ENCODE measurements at places on chromosomes 7 and 10. TPM values are rescaled to one million over a fixed set of nuclear protein-coding genes. Genes with fewer than 3 reads are reported as not detected.

DNA sequence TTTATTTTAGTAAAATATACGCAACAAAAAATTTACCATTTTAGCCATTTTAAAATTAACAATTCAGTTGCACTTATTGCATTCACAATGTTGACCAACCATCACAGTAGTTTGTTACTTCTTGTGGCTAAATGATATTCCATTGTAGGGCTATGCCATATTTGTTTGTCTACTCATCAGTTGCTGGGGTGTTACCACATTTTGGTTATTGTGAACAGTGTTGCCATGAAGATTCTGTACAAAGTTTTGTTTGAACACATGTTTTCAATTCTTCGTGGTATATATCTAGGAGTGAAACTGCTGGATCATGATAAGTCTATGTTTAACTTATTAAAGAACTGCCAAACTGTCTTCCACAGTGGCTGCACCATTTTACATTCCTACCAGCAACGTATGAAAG is 46.3 kb upstream of the ZNF365 start:
- no peak for DNase-seq

GRCh38 chr10:77420947-77421523 is 216.6 kb downstream of the KCNMA1 start:
- no peak for DNase-seq

DNA sequence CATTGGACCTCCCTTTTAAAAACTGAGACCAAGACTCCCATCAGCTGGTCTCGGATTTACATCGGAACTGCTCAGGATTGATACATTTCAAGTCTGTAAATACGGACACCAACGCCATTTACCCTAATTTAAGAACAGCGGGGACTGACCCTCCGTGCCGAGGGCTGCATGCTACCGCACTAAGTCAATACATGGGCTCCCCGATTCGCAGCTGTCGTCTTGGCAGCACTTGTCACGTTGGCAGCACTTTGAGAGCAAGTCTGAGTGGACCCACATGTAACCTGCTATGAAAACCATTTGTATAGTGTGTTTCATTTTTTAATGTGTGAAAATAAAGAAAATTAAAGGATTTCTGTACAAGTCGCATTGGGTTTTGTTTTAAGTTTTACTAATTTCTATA is 83.4 kb downstream of the EZH2 start:
- no peak for DNase-seq

DNA sequence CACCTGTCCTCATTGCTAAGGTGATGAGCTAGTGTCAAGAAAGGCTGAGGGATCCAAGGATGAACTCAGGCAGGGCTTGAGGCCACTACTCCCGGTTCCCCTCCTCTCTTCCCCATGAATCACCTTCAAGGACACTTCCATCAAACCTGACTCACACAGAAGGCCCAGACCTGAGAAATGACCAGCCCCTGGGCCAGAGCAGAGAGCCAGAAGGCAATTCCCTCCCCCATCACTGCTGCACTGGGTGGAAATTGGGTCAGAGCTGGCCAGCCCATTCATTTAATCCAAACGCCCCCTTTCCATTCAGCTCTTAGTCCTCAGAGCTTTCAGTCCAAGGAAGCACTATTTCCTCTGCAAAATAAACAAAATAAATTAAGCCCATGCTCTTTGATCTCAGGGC is 182.0 kb downstream of the KCNMA1 start:
- no peak for DNase-seq

SPRN gene
- total RNA-seq = not detected

DNA sequence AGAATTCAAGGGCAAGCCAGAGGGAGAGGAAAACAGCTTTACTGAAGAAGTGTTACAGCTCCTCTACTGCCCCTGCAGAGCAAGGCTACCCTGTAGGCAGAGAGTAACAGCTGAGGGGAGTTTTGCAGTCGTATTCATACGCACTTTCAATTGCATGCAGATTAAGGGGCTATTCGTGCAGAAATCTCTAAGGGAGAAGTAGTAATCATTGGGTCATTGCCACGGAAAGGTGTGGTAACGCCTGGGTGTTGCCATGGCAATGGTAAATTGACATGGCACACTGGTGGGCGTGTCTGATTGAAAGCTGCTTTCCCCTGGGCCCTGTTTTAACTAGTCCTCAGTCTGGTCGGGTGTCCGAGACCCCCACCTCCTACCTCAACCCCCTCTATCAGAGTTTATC is 227.2 kb downstream of the NSUN6 start:
- no peak for DNase-seq

DNA sequence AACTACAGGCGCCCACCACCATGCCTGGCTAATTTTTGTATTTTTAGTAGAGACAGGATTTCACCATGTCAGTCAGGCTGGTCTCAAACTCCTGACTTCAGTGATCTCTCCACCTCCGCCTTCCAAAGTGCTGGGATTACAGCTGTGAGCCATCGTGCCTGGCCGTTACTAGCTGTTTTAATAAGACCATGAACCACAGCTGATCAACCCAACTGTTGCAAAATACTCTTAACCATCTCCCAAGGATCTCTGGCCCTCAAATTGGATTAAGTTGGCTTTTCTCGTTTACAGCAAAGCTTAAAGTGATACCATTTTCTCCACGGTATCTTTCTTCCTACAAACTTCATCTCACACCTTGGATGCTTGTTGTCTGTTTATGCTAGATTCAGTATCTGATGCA is 18.3 kb downstream of the ZFAND2A start:
- no peak for DNase-seq

SPDYE11 gene
- not detected for total RNA-seq

DNA sequence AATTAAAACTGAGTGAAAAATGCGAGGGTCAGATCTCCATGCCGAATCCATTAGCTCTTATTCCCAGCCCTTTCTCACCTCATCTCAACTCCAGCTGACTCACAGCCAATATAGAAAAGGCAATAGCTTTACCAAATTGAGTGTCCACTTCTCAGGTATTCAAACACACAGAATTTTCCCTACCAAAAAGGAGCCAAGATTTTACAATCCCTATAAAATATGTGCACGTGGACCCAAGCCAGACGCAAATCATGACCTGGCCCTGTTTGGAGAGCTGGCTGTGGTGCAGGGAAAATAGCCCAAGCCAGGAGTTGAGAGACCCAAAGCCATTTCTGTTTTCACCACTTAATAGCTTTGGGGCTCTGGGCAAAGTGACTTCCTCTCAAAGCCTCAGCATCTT is 379.7 kb upstream of the AUTS2 start:
- no peak for DNase-seq

DNA sequence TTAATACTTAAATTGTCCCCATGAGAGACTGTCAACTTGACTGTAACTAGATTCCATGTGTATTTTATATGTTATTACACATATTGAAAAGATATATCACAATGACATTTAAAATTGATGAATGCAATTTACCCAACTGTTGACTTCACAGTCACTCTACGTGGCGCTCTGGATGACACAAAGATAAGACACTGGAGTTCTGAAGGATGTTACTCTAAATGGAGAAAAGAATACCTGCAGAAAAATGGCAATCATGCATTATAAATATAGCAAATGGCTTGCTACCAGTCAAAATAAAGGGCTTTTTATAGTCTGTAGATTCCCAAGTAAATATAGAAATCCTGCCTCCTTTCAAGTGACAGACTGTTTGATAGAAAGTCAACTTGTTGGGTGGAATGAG is 143.6 kb upstream of the KLF6 start:
- no peak for DNase-seq

DNA sequence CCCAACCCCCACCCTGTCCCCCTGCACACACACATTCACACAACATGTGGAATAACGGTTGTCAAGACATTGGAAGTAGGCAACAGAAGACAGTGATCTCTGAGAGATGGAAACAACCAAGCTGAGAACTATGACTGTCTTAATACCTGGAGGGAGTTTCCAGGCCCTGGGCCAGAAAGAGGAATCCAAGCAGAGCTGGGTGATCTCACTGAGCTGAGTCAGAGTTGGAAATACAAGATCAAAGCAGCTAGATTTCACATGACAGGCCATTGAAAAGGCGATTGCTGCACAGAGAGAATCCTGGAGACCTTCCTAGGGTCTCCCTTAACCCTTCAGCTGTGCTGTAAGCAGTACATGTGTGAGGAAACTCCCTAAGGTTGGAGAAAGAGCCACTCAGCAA is 165.8 kb upstream of the PRSS1 start:
- DNase-seq = peak; percentile 57

- DNase-seq = no peak
These were observed 993 bp downstream of the PTPRN2 start for GRCh38 chr7:158586499-158587161.

DNA sequence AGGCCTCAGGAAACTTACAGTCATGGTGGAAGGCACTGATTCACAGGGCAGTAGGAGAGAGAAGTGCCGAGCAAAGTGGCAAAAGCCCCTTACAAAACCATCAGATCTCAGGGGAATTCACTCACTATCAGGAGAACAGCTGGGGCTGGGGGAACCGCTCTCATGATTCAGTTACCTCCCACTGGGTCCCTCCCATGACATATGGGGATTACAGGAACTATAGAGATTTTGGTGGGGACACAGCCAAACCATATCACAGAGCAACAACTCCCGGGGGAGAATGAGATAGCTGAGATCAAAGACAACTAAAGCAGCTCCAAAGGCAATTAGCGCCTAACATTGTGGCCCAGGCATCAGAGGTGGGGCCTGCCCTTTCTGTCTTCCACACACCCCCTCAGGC is 85.4 kb upstream of the VOPP1 start:
- DNase-seq = no peak

DNA sequence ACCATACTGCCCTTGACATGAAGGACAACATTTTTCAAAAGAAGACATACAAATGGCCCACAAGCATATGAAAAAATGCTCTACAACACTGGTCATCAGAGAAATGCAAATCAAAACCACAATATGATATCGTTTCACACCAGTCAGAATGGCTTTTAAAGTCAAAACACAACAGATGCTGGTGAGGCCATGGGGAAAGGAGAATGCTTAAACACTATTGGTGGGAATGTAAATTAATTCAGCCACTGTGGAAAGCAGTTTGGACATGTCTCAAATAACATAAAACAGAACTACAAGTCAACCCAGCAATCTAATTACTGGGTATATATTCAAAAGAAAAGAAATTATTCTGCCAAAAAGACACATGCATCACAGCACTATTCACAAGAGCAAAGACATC is 4.2 kb upstream of the NT5C3A start:
- DNase-seq = no peak

WDR86 gene
- total RNA-seq = not detected

DNA sequence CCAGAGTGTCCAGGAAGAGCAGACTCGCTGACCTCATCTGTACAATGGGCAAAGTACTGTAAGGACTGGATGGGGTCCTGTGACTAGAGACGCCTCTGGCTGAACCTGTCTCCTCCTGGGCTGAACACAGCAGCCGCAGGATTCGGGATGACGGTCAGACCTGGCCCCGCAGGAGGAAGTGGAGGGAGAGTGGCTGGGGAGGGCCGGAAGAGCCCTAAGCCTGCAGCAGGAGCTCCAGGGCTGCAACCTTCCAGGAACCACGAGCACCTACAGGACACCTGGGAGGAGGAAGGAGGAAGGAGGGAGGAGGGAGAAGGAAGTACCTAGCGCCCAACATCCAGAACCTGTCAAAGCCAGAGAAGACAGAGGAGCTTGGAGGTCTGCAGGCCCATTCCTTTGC is 30.3 kb downstream of the TNRC18 start:
- no peak for DNase-seq

- DNase-seq = no peak
These were observed 17.3 kb downstream of the SFTPA1 start for GRCh38 chr10:79628083-79628482.

TNPO3 gene
- total RNA-seq = 67.3 TPM

- no peak for DNase-seq
These were observed 22.8 kb downstream of the FAM107B start for GRCh38 chr10:14751921-14752320.

- no peak for DNase-seq
These were observed 44.1 kb upstream of the ADO start for GRCh38 chr10:62760401-62760800.

GRCh38 chr7:44215531-44215930 is 14.8 kb downstream of the YKT6 start:
- no peak for DNase-seq

GRCh38 chr7:86950360-86950759 is 109.1 kb downstream of the ELAPOR2 start:
- no peak for DNase-seq

- DNase-seq = no peak
These were observed 18.2 kb downstream of the BHLHA15 start for GRCh38 chr7:98229441-98229840.

GRCh38 chr10:17239345-17240085 is 11.5 kb downstream of the VIM start:
- DNase-seq = no peak

DNA sequence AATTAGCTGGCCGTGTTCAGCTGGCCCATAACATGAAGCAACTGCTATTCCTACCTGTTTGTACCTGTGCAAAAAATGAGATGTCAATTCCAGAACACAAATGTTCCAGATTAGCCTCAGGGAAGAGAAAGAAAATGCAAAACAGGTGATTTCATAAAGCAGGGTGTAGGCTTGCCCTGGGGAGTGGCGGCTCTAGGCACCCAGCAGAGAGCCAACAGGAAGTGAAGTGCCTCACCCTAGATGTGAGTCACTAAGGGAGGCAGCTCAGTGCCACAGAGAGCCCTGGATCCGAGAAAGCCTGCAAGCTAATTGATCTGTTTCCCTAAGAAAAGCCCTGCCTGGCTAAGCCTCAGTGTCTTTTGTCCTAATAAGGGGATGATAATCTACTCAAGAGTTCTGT is 240.0 kb downstream of the ARHGAP21 start:
- DNase-seq = no peak

DNA sequence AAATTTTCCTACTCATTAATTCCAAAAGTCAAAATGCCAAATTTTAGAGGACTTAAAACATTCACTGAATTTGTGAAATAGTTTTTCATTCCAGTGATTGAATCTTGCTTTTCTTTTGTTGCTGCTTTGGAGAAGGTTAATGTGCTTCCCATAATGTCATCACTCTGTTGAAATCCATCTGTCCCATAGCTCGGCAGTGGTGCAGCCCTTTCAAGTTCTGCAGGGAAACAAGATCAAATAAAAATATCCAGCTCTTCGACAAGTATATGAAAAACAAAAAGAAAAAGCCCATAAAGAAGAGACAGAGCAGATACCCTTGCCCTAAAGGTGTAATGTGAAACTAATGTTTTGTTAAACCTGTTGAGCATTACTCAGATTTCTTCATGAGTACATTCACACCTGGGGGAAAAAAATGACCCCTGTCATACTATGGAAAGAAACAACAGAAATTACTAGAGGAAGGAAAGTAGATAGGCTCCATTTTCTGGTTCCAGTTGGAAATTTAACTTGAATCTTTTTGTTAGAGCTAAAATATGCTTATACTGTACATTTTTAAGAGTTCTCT is 35.1 kb downstream of the AGR3 start:
- DNase-seq = no peak

CDNF gene
- total RNA-seq = 1.0 TPM

Measured in activated naive CD4-positive, alpha-beta T cell treated with anti-CD3 and anti-CD28 coated beads, Interleukin-2, amount 50 U/mL, for 72 hours (primary cell).